ENCODE measurements at places on chromosomes 11 and 22.

DNA sequence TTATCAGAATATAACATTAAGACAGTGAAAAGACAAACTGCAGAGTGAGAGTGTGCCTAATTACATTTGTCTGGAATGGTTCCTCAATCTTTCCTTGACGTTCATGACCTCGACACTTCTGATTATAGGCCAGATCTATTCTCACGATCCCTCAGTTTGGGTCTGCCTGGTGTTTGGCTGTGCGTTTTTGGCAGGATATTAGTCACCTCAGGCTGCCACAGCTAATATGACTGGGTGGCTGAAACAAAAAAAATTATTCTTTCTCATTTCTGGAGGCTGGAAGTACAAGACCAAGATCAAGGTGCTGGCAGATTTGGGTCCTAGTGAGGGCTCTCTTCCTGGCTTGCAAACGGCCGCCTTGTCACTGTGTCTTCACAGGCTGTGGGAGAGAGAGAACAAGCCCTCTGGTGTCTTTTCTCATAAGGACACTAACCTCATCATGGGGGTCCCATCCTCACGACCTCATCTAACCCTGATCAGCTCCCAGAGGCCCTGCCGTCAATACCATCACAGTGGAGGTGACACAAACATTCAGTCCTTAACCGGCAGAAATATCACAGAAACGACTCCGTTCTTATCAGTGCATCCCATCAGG, 23.2 kb downstream of the IFITM10 start:
- no peak for DNase-seq

DNA sequence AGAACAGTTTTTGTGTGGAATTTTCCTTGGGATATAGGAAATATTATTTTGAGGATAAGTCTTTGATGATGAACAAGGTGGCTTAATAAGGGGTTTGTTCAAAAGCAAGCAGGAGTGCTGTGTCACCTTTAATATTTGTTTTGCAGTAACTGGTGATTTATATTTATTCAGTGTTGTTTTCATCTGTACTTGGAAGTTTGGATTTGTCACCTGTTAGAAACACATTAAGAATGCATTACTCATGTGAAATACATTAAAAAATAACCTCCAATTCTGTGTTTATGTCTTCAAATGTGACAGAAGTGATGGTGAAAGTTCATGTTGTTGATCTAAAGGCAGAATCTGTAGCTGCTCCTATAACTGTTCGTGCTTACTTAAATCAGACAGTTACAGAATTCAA, 70.5 kb downstream of the DKK3 start:
- DNase-seq = no peak

DNA sequence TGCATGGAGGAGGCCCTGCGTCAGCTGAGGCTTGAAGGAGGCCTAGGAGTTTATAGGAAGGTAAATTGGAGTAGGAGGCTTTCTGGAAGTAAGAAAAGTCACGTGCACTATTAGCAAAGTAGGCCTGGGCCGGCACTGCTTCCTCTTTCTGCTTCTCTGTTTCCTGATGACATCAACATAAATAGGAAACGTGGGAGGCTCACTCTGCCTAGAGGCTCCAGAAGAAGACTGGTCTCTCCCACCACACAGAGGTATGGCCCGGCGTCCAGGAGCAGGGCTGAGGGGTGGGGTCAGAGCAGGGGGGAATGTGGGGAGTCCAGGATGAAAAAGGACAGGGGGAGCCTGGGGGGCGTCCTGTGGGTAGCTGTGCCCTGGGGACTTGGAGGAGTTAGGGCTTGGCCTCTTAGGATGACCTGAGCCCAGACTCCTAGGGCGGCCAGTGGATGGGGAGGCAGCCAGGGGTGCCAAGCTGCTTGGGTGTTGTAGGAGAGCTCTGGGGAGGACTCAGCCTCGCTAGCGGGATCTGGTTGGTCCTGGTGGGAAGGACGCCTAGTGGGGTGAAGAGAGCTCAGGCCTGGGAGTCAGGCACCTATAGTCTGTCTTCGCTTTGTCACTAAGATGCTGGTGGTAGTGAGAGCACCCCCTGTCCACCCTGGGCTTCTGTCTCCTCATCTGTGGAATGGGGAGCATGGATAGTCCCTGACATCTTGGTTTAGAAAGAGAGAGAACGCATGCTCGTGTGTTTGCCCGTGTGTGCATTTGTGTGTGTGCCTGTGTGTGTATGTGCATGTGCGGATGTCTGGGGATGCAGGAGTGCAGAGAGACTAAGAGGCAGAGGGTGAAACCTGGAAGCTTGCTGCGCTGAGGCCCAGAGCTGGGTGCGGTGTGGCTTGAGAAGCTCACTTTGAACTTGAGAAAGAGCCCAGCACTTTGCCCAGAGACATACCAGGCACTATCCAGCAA, at the start of gene CSF2RB:
Gene CSF2RB (plus strand): TSS at position 202 of the 963 bp plus-strand sequence. CDS start 8,580 bp downstream, outside the sequence.
- no peak for DNase-seq

- no peak for DNase-seq
These were observed 220.7 kb downstream of the SWAP70 start for GRCh38 chr11:9884601-9885000.

- no peak for DNase-seq
These were observed 57.4 kb downstream of the CHST1 start for GRCh38 chr11:45607995-45608394.

Measured in NCI-H187 treated with DMSO at 0.1 percent for 48 hours (cell line).